IPS DF 19.7 (cell line): ENCODE measurements at places on chromosomes 11 and 22.
A peak's percentile ranks its signal among the peaks of the same experiment; 100 is the strongest.

DNA sequence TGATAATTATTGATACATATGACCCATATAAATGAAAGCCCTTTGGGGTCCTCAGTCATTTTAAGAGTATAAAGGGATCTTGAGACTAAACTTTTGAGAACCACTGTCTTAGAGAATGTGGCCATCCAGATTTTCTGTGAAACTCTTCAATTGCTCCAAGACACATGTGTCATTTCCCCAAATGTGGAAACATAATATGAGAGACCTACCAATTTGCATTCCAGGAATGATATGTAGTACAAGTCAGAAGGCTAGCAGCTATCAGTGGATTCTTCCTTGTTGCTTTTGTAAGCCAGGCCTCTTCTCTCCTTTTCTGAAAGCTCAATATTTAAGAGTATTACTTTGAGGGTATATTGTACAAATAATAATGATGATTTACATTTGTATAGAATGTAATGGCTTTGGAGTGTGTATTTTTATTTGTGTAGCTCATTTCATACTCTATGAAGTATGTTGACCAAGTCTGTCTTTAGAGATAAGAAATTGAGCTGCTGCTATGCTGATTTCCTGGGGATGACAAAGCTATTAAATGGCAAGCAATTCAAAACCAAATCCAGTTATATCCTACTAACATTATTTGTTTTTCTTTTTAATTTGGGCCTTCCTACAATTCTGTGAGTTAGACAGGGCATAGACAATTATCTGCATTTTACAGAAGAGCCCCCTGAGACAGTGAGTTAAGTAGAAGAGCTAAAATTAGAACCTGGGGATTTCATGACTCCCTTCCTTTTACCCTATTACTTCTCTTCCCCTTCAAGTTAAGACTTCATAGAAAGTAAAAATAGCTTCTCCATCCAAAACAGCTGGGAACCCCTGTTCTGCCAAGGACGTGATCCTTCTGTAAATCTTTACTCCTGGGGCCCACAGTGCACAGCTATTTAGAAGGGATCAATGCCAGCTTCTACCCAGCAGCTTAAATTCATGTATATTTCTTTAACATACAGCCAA is 131.9 kb downstream of the WNT11 start:
- DNase-seq = no peak

DNA sequence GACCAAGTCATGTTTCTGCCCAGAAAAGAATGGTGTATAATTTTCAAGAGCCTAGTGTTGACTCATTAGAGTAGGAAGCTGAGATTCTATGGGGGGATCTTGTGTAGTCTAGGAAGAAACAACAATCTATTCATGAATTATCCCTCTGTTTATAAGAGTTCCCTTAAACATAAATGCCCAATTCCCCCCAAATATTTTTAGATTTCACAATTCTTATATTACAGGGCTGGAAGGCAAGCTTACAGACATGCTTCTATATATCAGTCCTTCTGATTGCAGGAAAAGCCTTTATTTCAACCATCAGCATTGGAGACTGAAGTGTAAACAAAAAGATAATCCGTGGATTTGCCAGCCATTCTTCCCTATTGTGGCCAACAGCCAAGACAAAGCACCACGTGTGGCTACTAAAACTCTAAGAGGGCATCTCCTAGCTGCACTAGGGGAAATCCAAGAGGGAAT is 71.4 kb downstream of the NAT10 start:
- no peak for DNase-seq

- no peak for DNase-seq
Observed at GRCh38 chr11:68469642-68470041, 9.1 kb downstream of the PPP6R3 start.

DNA sequence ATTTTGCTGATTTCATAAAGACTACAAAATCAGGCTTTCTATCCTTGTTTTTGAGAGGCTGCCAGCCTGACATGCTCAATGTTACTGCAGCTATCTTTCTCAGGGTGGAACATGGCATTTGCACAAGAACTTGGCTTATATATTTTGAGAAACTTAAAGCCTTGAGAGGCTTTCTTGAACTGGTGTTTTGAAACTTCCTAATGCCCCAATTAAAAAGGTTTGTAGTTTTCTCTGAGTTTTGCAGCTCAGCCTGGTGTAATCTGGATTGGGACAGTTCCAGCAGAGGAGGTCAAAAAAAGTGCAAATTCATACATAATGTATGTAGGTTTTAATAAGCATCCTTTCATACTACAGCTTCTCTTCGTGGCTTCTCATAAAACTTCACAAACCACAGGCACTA is 223.4 kb downstream of the FAM76B start:
- DNase-seq = no peak

DNA sequence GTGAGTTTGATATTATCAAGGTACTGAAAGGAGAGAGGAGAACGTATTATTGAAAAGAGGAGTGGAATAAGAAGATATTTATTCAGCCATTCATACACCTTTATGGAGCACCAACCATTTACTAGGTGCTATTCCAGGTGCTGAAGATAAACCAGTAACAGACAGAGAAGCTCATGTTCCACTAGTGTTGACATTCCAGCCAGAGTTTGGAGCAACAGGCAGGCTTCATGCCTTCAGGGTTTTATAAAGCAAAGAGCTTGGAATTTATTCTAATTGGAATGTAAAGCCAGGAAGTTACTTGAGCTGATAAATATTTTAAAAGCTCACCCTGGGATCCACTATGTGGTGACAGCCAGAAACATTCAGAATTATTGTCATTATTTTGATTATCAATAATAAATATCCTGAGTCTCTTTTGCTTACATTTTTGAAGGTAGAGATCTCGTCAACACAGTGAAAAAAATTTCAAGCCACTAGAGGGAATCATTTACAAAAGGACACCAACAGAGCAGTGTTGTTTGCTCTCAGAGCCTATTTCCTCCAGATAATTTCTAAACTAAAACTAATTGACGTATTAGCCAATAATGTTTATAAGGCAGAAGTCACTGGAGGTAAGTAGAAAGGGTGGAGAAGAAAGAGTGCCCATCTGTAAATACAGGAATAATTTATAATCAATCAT is 172.0 kb downstream of the KCNA4 start:
- no peak for DNase-seq

- peak; percentile 69 for DNase-seq
Observed at GRCh38 chr22:41762980-41763779, 37.3 kb upstream of the CCDC134 start.
